ENCODE measurements at places on chromosomes 12 and 14. TPM values are rescaled to one million over a fixed set of nuclear protein-coding genes. Genes with fewer than 3 reads are reported as not detected.

Gene DEGS2
- total RNA-seq: 0.34 TPM

Gene RPGRIP1
- total RNA-seq: not detected

DNA sequence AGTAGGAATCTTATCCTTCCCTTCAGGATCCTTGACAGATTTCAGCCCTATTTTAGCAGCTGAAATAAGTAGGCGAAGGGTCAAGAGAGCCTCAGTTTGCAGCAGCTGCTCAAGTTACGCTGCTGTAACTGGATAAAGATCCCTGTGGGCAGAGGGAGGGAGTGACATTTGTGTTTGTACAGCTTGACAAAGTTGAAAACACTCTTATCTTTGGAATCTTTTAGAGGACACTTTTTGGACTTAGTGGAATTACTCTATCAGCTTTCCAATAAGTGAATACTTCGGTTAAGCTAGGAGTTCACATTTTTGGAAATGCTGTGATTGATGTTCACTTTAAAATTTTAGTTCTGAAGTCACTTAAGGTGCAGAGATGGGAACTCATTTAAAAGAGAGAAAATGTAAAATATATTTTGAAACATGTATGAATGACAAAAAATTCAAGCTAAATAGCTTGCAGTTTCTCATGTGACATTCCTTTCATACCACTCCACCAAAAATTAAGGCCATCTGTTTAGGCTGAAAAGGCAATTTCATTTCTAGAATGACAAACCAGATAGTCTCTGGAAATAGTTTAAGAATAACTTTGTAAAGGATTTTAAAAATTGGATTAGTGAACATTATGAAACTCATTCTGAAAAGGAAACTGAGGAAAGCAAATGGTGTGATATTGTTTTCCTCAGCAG lies 55.2 kb downstream of the SLC38A4 start:
- no peaks in the 10 kb centered on the region for H3K27me3 ChIP-seq
- H3K4me1 ChIP-seq: peaks cover 30% of the 10 kb centered on the region
- peak overlapping the region; percentile 88 for H3K27ac ChIP-seq
- DNase-seq: peak; percentile 30

GRCh38 chr12:72268386-72268785 lies 3.8 kb upstream of the TRHDE start:
- no peaks in the 10 kb centered on the region for H3K36me3 ChIP-seq
- H3K4me3 ChIP-seq: peak overlapping the region; percentile 65
- no peak for DNase-seq
- peaks cover 4% of the 10 kb centered on the region for H3K27me3 ChIP-seq

- peaks cover 15% of the 10 kb centered on the region for H3K27me3 ChIP-seq
- H3K4me3 ChIP-seq: no peak overlapping the region
- no peaks in the 10 kb centered on the region for H3K4me1 ChIP-seq
- no peak for DNase-seq
Observed at GRCh38 chr14:99647411-99647810, 2.5 kb downstream of the HHIPL1 start.

Gene KRT83
- not detected for total RNA-seq

DNA sequence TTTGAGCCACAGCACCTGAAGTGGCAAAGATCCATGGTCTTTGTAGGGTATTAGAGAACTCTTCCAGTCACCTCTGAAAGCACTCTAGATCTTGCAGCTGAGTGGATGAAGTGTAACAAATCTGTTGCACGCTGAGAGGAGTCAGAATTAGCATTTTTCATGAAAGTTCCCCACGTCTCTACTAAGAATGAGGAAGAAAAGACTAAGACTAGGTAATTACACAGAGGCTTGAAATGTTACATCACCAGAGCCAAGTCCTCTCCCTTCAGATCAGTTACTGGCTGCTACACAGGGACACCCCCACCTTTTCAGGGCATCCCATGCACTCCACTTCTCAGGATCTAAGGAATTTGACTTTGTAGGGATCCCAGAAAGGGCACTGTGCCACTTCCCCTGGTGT lies 98.6 kb upstream of the FKBP4 start:
- H3K4me3 ChIP-seq: no peak overlapping the region
- H3K4me1 ChIP-seq: peaks cover 3% of the 10 kb centered on the region
- no peak overlapping the region for H3K27ac ChIP-seq

- H3K4me3 ChIP-seq: no peak overlapping the region
- H3K36me3 ChIP-seq: peaks cover 11% of the 10 kb centered on the region
- no peaks in the 10 kb centered on the region for H3K27me3 ChIP-seq
- H3K4me1 ChIP-seq: peaks cover 15% of the 10 kb centered on the region
- H3K27ac ChIP-seq: no peak overlapping the region
Observed at GRCh38 chr12:65665817-65666216, 158.5 kb upstream of the HMGA2 start.

DNA sequence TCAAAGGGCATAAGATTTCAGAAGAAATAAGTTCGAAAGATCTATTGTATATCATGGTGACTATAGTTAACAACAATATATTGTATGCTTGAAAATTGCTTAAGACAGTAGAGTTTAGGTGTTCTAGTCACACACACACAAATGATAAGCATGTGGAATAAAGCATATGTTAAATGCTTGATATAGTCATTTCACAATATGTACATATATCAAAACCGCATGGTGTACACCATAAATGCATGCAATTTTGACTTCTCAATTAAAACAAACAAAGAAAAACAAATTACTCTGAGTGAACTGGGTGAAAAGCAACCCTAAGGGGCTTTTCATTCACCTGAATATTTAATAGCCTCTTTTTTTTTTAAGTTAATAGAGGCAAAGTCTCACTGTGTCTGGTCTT lies 40.3 kb upstream of the BCAT1 start:
- peaks cover 8% of the 10 kb centered on the region for H3K4me1 ChIP-seq
- no peaks in the 10 kb centered on the region for H3K36me3 ChIP-seq
- no peak for DNase-seq
- H3K4me3 ChIP-seq: no peak overlapping the region
- H3K27me3 ChIP-seq: no peaks in the 10 kb centered on the region

- H3K36me3 ChIP-seq: no peaks in the 10 kb centered on the region
- H3K27ac ChIP-seq: no peak overlapping the region
- H3K4me3 ChIP-seq: no peak overlapping the region
Observed at GRCh38 chr14:67722293-67722692, 20.6 kb downstream of the RDH12 start.

Gene CLEC1B
- total RNA-seq: not detected

DNA sequence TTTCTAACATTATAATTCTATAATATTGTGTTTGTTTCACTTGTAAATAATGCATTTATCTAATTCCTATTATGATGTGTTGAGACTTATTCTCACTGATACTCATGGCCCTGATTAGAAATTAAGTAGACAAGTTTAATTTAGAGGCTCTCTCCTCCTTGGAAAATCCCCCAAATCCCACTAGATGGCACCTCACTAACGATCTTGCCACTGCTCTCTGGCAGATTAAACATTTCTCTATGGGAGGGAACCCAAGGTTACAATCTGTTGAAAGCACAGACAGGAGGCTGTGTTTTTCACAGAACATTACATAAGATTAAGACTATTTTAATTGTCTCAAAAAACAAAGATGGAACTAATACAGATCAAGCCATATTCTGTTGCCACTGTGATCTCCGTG lies 318.7 kb downstream of the LRFN5 start:
- H3K36me3 ChIP-seq: no peaks in the 10 kb centered on the region
- DNase-seq: no peak
- no peaks in the 10 kb centered on the region for H3K27me3 ChIP-seq
- peaks cover 14% of the 10 kb centered on the region for H3K4me1 ChIP-seq

DNA sequence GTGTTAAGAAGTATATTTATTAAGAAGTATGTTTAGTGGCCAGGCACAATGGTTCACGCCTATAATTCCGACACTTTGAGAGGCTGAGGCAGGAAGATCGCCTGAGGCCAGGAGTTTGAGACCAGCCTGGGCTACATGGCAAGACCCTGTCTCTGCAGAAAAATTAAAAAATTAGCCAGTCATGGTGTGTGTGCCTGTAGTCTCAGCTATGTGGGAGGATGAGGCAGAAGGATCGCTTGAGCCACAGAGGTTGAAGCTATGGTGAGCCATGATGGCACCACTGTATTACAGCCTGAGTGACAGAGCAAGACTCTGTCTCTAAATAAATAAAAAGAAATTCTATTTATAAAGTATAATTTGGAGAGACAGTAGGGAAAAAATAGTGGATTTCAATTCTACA lies 20.3 kb downstream of the R3HDM2 start:
- no peak overlapping the region for H3K4me3 ChIP-seq
- DNase-seq: no peak
- H3K27me3 ChIP-seq: no peaks in the 10 kb centered on the region
- no peaks in the 10 kb centered on the region for H3K4me1 ChIP-seq

Gene PRPF39
- 46.7 TPM for total RNA-seq

DNA sequence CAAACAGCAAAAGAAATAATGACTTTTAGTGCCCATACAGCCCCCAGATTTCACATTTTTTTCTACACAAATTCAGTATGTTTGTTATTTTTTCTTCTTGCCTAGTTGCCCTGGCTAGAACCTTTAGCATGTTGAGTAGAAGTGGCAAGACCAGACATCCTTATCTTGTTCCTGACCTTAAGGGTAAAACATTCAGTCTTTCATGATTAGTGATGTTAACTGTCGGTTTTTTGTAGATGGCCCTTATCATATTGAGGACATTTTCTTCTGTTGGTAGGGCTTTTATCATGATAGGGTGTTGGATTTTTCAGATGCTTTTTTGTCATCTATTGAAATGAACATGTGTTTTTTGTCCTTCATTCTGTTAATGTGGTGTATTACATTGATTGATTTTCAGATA lies 17.1 kb downstream of the IRAK3 start:
- no peak overlapping the region for H3K27ac ChIP-seq
- no peaks in the 10 kb centered on the region for H3K4me1 ChIP-seq
- H3K27me3 ChIP-seq: no peaks in the 10 kb centered on the region
- no peak overlapping the region for H3K4me3 ChIP-seq
- no peak for DNase-seq

Data from glutamatergic neuron (in vitro differentiated cells).